ENCODE measurements at places on chromosomes 12 and 14.

GRCh38 chr14:82385048-82385447, 851.4 kb upstream of the SEL1L start:
- no peak for DNase-seq

- DNase-seq, result no peak
Observed at GRCh38 chr12:14572401-14572800, 4.7 kb upstream of the PLBD1 start.

- peak; percentile 1 for DNase-seq
Observed at GRCh38 chr12:13941258-13942249, 39.8 kb downstream of the GRIN2B start.

DNA sequence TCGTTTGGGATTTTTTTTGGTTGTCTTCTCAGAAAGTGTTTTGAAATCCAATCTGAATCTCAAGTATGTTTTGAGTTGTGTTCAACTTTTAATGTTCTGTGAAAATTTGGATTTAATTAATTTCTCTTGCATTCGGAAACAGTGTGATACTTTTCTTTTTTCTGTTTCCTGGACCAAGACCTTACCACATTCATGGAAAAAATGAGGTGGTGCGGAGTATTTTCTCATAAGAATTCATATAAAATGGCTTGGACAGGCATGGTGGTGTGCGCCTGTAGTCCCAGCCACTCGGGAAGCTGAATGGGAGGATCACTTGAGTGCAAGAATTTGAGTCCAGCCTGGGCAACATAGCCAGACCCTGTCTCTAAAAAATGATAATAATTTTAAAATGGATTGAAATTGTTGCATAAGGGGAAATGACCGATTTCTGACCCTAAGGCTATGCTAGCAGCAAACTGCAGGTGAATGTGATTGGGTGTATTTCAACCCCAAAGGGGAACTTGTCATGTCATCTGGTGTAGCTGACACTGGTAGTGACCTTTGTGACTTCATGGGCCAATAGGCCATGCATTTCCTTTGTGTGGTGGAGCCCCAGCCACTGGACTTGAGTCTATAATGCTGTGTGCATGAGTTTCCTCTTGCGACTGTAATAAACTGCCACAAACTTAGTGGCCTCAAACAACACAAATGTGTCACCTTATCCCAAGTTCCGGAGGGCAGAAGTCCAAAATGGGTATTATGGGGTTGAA, 123.5 kb upstream of the RFLNA start:
- DNase-seq, result no peak

DNA sequence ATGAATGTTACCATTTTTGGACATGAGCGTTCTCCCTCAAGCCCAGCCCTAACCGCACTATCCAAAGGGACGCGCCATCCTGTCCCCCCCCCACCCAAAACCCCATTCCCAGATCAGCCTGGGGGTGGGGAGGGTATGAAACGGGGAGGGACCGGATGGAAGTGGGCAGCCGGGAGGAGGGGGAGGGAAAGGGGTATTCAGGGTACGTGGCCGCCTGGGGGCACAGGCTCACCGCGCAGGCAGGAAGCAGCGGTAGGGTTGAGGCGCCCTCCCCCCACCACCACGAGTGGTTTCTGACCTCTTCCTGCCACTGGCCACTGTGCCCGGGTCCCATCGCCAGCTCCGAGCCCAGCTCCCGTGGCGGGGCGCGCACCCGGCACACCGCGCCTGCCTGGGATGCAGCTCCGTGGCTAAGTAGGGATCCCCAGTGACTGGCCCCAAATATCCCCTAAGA, 1.4 kb downstream of the ACTN1 start:
- DNase-seq, result peak; percentile 64

DNA sequence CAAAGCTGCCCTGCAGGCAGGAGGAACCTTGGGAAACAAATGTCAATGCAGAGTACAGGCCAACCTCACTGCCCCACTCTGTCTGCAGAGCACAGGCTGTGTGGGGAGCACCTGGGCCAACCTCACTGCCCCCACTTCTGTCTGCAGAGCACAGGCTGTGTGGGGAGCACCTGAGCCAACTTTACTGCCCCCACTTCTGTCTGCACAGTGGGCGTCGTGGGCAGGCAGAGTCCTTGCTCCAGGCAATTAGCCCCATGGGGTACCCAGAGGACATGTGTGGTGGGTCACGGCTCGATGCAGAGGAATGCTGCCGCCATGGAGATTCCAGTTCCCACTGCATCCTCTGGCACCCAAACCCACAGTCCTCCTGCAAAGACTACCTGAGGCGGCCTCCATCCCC, 26.2 kb downstream of the BRF1 start:
- no peak for DNase-seq

DNA sequence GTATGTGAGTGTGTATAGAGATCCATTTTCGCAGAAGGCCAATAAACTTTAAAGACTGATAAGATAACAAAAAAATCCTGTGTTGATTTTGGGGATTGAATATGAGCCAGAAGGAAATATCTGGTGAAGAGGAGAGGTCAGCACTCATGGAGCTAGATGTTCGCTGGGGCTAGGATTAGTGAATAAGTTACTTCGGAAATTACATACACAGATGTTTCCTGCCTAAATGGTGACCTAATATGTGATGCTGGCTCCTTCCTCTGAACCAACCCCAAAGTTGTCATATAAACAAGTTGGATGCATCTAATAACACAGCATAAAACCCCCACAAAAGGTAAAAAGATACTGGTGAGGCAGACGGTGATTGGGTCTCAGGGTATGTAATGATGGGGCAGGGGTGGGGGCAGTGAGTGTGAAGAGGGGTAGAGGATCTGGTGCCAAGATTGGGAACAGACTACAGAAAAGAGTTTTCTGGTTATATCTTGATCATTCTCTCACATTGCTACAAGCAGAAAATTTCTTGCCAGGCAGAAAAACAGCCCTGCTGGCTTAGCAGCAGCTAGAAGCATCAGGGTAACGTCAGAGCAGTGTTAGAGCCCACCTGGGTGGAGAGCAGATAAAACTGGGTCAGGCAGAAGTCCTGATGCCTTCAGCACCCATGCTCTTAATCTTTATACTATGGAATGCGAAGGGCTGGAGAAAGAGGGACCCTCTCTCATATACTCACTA, 140.4 kb upstream of the GZMB start:
- no peak for DNase-seq

- no peak for DNase-seq
Observed at GRCh38 chr14:32728976-32729375, 209.7 kb upstream of the NPAS3 start.

DNA sequence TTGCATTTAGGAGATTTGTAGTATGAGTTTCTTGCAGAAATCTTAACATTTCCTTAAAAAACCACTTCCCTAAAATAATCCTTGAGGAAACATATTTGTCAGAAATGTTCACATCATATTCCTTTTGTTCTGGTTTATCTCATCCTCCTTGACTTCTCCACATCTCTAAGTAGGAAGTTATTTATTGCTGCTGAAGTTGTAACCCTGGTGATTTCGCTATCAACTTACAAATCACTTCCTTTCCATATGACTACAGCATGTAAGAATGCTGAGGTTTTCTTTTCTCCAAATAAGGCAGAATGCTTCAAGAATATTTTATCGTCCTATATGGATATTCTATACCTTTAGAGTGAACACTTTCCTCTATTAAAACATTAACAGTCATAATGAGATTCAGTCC, 751.7 kb downstream of the NRXN3 start:
- DNase-seq, result no peak
